ENCODE measurements at places on chromosomes 7 and 10.

DNA sequence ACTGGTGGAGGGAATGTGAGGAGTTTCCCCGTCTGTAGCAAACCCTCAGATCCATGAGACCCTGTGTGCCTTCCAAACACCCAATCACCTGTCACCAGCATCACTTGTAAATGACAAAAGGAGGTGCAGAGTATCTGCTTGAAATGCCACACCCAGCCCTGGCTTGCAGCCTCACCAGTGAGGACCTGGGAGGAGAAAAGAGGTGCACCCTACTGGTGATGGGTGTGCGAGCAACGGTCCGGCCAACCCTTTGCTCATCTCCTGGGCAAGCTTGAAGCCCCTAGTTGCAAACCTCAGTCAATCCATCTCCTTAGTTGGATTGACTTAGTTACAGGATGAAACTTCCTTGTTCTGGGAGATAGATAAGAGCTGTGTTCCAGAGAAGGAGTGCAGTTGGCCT, 62.4 kb upstream of the WAPL start:
- DNase-seq = no peak

GRCh38 chr7:117218700-117219099, 104.2 kb downstream of the WNT2 start:
- DNase-seq = no peak

- no peak for DNase-seq
These were observed 182.8 kb upstream of the BMPER start for GRCh38 chr7:33722383-33723101.

- DNase-seq = no peak
These were observed 3.3 kb downstream of the WIPF3 start for GRCh38 chr7:29809533-29810155.

DNA sequence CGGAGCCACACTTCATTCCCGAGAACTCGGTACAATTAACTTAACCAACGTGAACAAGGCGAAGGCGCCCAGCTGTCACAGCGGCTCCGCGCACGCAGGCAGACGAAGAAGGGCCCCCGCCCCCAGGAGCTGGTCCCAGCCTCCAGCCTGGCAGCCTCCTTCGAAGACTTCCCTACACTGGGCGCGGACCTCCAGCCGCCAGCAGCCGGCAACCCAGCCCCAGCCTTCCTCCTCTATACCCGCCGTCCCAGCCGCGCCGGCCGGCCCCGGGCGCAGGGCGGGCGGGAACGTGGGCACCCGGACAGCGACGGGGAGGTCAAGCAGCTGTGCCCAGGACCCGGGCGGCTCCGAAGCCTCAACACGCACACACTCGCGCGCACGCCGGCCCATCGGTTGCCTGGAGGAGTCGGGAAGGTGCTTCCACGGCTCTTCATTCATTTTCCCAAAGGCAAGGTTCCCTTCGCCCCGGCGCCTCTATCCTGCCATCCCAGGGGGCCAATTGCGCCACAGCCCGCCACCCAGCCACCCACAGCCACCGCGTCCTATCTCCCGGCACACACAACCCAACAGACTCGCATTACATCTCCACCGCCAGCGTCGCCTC, 1.6 kb downstream of the CHST15 start:
- DNase-seq = no peak

- no peak for DNase-seq
These were observed 15.0 kb upstream of the WDR86 start for GRCh38 chr7:151424799-151425198.

- no peak for DNase-seq
These were observed 228.9 kb upstream of the TCF7L2 start for GRCh38 chr10:112721080-112721698.

- no peak for DNase-seq
These were observed 43.2 kb upstream of the LRGUK start for GRCh38 chr7:134083766-134084487.
